CD4-positive, alpha-beta T cell (primary cell): ENCODE measurements at places on chromosomes 6 and 20.

DNA sequence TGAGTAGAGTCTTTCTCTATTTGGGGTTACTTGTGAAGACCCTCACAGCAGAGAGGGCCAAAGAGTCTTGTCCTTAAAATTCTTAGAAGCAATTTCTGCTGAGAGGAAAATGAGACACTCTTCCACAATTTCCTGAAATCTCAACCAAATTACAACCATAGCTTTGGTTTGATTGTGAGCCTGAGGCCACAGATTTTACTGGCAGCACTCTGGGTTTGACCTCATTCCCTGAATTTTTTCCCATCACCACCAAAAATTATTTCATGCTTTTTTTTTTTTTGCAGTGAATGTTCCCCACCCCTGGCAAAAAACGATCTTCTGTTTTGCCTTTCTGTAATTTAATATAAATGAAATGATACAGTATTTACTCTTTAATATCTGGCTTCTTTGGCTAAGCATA is 125.5 kb downstream of the THEMIS start:
- DNase-seq = no peak

GRCh38 chr6:145534989-145535388 is 200.3 kb downstream of the EPM2A start:
- DNase-seq = no peak

GRCh38 chr20:13424174-13424833 is 203.2 kb downstream of the ISM1 start:
- DNase-seq = no peak

GRCh38 chr6:167846997-167847606 is 20.4 kb downstream of the AFDN start:
- DNase-seq = no peak

- no peak for DNase-seq
These were observed 83.8 kb downstream of the IRF4 start for GRCh38 chr6:475314-475713.

- peak; percentile 76 for DNase-seq
These were observed 18.3 kb upstream of the NHSL1 start for GRCh38 chr6:138517635-138518034.

DNA sequence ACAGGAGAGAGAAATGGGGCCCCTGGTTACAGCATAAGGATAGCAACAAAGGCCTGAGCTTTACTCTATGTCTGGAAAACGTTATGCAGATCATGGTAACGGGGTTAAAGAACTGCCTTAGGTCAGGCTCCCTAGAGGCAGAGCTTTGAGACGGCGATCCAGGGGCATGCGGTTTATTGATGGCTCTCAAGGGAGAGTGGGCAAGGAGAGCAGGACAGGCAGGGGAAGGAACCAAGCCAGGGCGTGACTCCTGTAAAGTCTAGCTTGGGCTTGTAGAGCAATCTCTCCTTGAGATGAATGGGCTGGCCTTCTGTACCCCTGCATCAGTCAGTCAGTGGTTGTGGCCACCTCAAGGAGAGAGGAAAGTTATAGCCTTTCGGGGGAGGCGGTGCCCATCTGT is 12.5 kb upstream of the FERMT1 start:
- no peak for DNase-seq
